Central memory CD4-positive, alpha-beta T cell (primary cell): ENCODE measurements at places on chromosomes 6 and 20.

- no peak for DNase-seq
Observed at GRCh38 chr6:156686301-156686994, 90.7 kb upstream of the ARID1B start.

- no peak for DNase-seq
Observed at GRCh38 chr6:37131104-37131959, 38.6 kb upstream of the PIM1 start.

DNA sequence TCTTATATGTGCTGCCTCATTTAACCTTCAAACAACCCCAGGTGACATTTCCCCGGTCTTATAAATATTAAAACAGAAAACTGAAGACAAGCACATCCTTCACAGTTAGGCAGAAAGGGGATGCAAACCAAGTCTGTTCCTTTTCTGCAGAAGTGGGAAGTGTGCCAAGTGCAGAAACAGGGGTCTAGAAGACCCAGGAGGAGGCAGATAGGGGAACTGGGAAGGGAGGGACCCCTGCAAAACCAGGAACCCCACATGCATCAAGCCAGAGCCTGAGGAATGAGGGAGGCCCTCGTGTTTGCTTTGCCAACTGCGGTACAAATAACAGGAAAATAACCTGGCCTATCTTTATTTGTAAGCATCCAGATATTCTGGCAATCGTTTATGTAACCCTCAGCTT lies 17.0 kb upstream of the CST3 start:
- DNase-seq = no peak

GRCh38 chr6:78533426-78533825 lies 333.9 kb upstream of the IRAK1BP1 start:
- DNase-seq = no peak

GRCh38 chr6:79232696-79233462 lies 1.6 kb downstream of the HMGN3 start:
- no peak for DNase-seq

DNA sequence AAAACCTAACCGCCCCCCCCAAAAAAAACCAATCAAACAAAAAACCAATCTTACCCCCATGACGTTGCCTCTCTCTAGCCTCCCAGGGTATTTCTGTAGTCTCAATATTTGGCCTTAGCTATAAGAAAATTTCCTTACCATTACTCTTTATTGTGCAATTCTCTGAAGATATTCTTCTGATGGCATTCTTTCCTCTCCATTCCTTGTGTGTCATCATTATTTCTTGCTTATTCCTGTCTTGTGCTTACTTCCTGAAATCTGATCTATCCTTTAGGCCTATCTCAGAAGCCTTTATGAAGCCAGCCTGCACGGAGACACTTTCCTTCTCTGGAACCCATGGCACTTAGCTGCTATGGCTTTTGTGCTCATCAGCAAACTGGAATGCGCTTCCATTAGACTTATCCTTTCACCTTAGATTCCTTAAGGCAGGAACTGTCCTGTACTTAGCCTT lies 65.9 kb upstream of the DDR1 start:
- DNase-seq = no peak
